GM06990 (cell line): ENCODE measurements at places on chromosomes 16 and 17.
A peak's percentile ranks its signal among the peaks of the same experiment; 100 is the strongest.

GRCh38 chr17:8781776-8782175, 17.4 kb downstream of the MFSD6L start:
- DNase-seq: no peak

GRCh38 chr16:49859125-49859811, 3.4 kb upstream of the ZNF423 start:
- no peak for DNase-seq

- no peak for DNase-seq
Measured at GRCh38 chr17:63370696-63371095, 75.4 kb downstream of the CYB561 start.

GRCh38 chr16:10123141-10123540, 59.1 kb downstream of the GRIN2A start:
- no peak for DNase-seq

DNA sequence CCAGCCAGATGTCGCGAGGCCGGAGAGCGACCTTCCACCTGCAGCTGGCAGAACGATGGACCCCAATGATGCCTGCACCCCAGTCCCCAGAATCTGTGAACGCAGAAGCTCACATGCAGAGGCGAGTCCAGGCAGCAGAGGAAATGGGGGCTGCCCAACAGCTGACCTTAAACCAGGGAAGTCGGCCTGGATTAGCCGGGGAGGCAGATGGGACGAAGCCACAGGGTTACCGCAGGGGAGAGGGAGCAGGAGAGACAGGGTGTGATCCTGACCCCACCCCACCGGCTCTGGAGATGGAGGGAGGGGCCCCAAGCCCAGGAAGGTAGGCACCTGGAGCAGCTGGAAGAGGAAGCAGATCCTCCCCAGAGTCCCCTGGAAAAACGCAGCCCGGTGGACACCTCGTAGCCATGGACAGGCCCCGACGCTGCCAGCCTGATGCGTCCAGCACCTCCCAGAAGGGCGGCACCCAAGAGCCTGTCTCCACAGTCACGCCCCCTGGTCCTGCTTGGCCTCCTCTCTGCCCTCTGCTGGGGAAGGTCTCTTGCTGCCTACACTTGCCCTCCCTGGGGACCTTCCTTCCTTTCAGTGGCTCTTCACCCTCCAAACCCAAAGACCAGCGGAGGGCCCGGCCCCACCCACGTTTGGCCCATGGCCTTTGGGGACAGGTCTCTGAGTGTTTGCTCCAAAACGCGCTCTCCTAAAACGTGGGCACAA, 37.3 kb downstream of the PIEZO1 start:
- DNase-seq: peak; percentile 48

- DNase-seq: no peak
Measured at GRCh38 chr17:10589553-10590145, 40.2 kb upstream of the MYH2 start.

DNA sequence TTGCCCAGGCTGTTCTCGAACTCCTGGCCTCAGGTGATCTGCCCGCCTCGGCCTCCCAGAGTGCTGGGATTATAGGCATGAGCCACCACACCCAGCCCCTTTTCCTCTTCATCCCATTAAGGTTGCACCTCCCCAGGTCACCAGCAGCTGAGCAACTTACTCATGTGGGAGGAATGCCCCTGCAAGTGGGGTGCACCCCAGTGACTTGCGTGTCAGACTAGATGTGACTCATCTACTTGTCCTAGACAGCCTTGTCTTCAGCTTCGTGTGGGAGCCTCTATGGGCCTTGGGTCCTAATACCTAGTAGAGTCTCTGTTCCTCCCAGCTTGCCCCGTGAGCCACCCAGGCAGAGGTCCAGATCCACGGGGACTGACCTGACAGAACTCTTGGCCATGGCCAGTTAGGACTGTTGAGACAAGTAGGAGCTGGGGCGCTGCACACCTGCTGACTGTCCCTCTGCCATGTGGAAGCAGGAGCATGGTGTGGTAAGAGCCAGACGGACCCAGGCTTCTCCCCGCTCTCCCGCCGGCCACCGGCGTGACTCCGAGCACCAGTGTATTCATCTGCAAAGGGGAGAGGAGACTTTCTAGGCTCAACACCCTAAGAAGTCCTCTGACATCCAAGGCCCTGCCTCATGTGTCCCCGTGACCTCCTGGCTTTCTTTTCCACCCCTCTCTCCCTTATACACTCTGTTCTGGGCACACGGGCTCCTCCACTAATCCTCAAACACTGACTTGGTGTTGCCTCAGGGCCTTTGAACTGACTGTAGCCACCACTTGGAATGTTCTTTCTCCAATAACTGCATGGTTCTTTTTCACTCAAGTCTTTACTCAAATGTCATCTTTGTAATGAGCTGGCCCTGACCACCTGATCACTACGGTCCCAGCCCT, 11.6 kb upstream of the CBX4 start:
- no peak for DNase-seq

DNA sequence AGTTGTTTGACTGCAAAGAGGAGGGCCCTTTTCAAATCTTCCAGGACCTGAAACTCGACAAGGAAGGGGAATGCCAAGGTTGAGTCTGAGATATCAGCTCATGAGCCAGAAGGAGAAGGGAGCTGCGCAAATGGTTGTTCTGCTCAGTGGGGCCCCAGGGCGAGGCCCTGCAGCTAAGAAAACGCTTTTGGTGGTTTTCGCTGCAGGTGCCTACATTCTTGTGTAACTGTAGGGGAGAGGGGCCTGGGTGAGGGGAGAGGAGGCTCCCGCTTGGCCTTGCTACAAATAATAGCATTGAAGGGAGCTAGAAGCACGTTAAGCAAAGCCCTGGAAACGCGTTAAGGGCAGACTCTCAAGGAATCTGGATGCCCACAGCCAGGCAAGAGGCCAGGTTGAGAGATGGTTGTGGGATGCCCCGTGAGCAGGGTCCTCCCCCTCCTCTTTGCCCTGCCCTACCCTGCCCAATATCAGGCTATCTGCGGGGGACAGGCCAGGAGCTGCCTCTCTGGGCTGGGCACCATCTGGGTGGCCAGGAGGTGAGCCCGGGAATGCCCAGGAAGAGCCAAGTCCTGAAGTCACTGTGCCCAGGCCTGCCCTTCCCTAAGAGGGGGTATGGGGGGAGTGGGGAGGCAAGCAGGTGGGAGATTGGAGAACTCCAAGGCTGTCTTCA, 21.9 kb downstream of the GPR142 start:
- no peak for DNase-seq

DNA sequence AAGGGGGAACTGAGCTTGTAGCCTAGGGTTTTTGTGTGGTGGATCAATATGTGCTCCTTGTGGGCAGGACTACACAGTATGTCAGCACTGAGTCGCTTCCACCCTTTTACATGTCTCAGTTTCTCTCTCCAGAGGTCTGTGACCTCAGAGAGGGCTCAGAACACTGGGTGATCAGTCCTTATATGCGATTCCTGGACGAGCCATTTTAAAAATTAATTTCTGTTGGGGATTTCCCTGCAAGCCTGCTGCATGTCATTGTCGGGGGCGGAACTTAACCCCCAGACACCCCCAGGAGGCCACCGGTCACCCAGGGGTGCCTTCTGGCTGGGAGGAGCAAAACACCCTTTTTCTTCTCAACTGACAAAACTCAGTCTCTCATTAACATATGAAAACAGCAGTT, 14.1 kb downstream of the DHRS7B start:
- DNase-seq: peak; percentile 63

DNA sequence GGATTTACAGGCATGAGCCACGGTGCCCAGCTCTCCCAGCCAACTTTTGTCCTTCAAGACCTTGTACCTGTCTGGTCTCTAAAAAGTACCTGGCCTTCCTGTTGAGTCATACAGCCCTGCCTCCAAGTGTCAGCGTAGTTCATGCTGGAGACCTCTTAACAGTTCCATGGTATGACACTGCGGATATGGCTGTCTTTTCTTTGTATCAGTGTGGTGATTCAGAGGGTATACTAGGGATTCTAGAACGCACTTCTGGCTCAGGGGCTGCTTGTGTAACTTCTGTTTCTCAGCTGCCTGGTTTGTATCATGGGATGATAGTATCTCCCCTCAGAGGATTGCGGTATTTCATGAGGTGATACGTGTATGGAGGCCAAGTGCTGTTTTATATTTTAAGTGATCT, 2.0 kb upstream of the TMEM11 start:
- no peak for DNase-seq
